ENCODE measurements at places on chromosomes 11 and 22.

- no peak for DNase-seq
Measured at GRCh38 chr11:17750013-17750800, 15.6 kb downstream of the KCNC1 start.

GRCh38 chr11:123151796-123152195 lies 43.3 kb downstream of the CLMP start:
- DNase-seq = no peak

- DNase-seq = no peak
Measured at GRCh38 chr11:12278766-12279671, 98.4 kb upstream of the PARVA start.

GRCh38 chr11:89235976-89236375 lies 58.3 kb downstream of the TYR start:
- no peak for DNase-seq

DNA sequence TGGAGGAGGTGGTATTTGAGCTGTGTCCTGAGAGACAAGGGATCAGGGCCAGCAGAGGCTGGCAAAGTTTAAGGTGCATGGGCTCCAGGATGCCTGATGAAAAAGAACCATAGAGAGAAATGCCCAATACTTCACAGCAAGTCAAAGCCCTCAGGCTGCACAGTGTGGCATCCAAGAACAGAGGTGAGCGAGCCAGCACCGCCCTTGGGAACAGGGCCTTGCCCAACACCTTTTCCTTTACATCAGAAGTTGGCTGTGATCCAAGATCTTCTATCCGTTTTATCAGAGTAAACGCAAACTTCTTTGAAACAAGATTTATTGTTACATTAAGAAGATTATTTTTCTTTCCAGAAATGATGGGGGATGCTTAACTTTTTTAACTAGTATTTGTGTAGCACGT lies 1.4 kb downstream of the B3GNT6 start:
- DNase-seq = no peak

GRCh38 chr11:8033305-8034105 lies 46.4 kb downstream of the EIF3F start:
- DNase-seq = peak; percentile 60

GRCh38 chr11:85385547-85385946 lies 241.6 kb downstream of the DLG2 start:
- DNase-seq = no peak
